ENCODE measurements at places on chromosomes 5 and 9.
A peak's percentile ranks its signal among the peaks of the same experiment; 100 is the strongest.

- DNase-seq, result no peak
These were observed 122.2 kb upstream of the ACOT12 start for GRCh38 chr5:81516091-81516490.

- DNase-seq, result no peak
These were observed 69.0 kb downstream of the ADAMTS16 start for GRCh38 chr5:5209089-5209488.

DNA sequence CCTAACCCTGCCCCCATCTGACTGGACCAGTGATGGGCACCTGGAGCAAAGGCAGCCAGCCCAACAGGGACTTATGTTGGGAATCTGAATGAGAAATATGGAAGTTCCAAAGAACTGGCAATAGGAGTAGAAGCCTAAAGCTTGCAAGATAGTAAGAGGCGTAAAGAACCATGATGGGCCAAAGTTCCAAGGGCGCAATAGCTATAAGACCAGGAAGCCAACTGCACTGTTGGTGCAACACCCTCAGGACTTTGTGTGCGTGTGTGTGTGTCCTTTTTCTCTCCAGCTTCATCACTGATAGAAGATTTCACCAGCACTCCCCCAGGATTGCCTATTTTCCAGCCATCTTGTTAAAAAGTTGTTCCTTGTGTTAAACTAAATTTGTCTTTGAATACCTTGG, 92.8 kb downstream of the ZNF608 start:
- DNase-seq, result no peak

- DNase-seq, result peak; percentile 57
These were observed 261.8 kb downstream of the MCTP1 start for GRCh38 chr5:95022967-95023695.

GRCh38 chr9:127741831-127742434, 6.8 kb upstream of the TOR2A start:
- DNase-seq, result peak; percentile 48

- DNase-seq, result no peak
These were observed 14.3 kb downstream of the IRF1 start for GRCh38 chr5:132475987-132476875.

- no peak for DNase-seq
These were observed 32.3 kb upstream of the KIF2A start for GRCh38 chr5:62273687-62274086.

DNA sequence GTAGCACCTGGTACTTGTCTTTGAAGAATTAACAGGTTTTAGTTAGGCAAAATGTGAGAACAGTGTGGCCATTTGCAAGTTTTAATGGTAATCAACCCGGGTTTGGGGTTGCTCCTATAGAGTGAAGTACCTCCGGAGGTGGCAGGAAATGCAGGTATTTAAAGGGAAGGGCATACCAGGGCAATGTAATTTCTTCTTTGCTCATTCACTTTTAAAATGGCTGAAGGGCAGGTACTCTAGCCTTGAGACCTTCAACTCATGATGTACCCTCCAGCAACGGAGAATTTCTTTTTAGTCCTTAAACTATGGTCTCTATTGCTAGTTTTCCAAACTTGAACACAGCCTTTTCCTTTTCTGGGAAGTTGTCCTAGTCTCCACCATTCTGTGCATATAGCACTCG, 1.3 kb upstream of the HSPA4 start:
- no peak for DNase-seq

DNA sequence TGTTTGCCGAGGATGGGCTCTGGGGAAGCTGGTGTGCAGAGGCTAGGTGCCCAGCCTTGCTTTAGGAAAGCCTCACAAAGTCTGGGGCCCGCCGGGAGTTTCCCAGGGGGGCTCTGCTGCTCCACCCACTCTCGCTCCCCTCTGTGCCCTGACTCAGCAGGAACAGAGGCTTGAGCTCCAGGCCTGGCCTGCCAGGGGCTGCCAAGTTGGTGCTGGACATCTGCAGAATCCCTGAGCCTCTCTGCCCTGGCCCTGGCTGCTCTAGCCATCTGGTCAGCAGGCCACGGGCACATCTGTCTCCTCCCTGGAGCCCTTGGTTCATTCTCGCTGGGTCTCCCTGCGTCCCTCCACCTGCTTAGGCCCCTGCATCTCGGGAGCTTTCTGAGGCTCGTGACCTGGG, 647 bp upstream of the ADAMTSL2 start:
- no peak for DNase-seq

DNA sequence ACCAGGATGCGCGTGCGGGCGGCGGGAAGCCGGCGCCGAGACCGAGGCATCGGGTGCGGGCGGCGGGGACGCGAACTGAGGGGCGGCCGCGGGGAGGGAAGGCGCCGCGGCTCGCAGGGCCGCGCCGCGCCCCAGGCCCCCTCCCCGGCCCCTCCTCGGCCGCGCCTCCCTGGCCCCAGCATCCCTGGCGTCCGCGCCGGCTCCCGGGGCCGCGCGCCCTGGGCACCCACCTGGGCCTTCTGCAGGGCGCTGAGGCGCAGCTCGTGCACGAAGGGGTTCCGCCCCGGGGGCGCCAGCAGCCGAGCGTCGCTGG, 324 bp downstream of the LPCAT1 start:
- no peak for DNase-seq

DNA sequence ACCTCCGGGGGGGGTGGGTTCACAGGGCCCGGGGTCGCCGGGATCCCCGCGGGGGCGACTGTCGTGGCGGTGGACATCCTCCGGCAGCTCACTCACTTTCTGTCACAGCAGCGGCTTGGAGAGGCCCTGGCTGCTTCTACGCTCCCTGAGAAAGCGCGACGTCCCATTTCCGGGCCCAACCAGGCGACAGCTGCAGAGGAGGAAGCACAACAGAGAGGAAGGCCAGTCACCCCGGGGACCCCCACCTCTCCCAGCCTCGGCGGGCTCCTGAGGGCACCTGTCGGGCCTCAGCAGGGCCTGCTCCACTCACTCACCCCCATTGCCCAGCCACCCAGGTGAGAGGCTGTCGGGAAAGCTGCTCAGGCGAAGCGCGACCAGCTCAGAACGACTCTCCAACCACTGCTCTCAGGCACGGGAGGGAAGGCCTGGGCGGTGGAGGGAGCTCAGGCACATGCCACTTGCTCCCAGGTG, 14.4 kb downstream of the BRD3 start:
- DNase-seq, result no peak

GRCh38 chr5:14627270-14627669, 37.2 kb upstream of the OTULIN start:
- DNase-seq, result no peak

- DNase-seq, result no peak
These were observed 14.7 kb upstream of the SFXN1 start for GRCh38 chr5:175463641-175464040.

GRCh38 chr5:10797261-10797660, 36.2 kb upstream of the DAP start:
- no peak for DNase-seq

DNA sequence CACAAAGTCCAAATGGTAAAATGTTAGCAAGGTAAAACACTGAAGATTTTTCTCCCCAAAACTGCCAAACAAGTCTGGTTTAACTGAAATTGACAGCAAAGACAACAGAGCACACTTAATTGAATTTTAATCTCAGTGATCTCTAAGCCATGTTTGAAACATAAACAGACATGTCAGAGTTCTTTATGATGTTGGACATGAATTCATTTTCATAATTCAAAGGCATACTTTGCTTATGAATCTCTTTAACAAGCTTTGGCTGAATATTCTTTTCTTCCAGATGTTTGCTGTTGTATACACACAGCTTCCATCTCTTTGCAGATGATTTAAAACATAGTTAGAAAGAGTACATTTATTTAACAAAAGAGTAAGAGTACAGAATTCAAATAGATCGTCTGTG, 509.1 kb downstream of the RAB3C start:
- DNase-seq, result no peak

All from dermis blood vessel endothelial cell (primary cell).